Activated CD4-positive, alpha-beta T cell treated with anti-CD3 and anti-CD28 coated beads, Interleukin-2, amount 50 U/mL, for 48 hours (primary cell): ENCODE measurements at places on chromosomes 4 and X.

GRCh38 chr4:11436673-11437072 lies 8.0 kb upstream of the HS3ST1 start:
- DNase-seq, result no peak

DNA sequence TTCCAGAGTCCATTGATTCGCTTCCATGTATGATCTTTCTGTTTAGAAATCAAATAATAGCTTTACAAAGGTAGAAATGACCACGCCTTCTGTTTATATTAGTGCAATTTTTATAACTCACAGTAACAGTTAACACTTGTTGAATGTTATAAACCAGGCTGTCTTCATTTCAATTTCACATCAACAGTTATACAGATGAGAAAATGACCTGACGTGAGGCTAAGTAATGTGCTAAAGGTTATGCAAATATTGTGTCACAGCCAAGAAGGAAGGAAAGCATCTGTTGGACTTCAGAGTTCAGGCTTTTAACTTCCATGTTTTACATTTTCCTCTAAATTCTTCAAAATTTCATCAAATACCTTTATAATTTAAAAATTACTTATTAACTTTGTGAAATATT lies 13.9 kb downstream of the CASP3 start:
- DNase-seq, result no peak

DNA sequence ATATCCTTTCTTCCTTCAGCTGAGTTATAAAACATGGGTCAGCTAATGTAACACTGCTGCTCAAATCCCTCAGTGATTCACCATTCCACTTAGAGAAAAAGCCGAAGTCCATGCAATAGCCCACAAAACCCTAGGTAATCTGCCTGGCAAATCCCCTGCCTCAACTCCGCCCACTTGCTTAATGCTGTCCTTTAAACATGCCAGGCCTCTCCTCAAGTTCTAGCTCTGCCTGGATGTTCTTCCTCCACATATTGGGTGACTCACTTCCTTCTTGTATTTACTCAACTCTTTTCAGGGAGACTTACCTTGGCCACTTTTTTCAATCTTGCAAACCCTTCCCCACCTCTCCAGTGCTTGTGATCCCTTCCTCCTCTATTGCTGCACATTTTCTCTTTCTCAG lies 89.8 kb downstream of the EMCN start:
- DNase-seq, result no peak

DNA sequence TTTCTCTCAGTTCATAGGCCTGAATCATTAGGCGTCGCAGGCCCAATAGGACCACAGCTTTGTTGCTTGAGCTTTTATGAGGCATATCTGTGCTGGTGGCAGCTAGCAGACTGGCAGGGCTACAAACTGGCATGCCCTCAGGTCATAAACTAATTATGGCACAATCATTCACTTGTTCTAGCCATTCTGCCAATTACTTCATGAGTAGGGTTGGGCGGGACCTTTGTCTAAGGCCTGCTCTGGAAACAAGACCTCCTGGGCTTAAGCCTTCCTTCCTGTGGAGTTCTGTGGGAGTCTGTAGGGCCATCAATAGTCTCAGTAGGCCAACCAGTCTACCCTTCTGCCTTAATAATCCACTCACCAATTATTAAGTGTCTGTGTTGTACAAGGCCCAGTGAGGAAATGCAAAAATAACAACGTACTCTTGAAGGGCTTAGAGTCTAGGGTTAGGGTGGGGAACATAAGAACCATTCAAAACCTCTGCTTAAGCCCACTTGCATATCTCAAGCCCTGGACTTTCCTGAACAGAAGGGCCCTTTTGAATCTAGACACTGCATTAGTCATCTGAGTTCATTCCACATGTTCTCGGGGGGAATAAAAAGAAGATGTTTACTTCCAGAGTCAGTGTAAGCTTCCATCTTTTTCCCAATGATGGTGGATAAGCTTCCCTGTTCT lies 44.5 kb downstream of the SHROOM4 start:
- no peak for DNase-seq

GRCh38 chr4:99861120-99861905 lies 32.9 kb downstream of the LAMTOR3 start:
- DNase-seq, result peak; percentile 33

GRCh38 chr4:109424093-109424841 lies 9.3 kb upstream of the SEC24B start:
- no peak for DNase-seq

GRCh38 chrX:132657876-132658275 lies 169.0 kb upstream of the MBNL3 start:
- DNase-seq, result no peak

DNA sequence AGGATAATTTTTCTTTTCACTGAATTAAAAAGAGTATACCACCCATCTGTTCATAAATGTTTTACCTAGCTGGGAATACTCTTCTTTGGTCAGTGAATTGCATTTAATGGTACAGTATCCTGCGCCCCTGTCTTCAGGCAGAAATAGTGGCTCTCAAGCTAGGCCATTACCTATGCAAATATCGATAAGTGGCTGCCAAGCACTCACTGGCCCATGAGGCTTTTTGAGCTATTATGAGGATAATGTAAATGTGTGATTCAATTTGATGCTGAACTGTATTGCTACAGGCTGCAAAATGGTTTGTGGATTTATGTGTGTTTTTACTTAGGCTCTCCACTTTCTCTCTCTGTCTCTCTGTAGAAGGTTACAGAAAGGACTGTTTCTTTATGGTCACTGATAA lies 30.1 kb upstream of the MTMR1 start:
- DNase-seq, result no peak

GRCh38 chrX:72060921-72061490 lies 70.7 kb downstream of the RTL5 start:
- DNase-seq, result no peak

GRCh38 chr4:71430609-71431008 lies 91.8 kb downstream of the SLC4A4 start:
- no peak for DNase-seq

GRCh38 chr4:138688408-138689085 lies 327.0 kb upstream of the NOCT start:
- DNase-seq, result no peak

DNA sequence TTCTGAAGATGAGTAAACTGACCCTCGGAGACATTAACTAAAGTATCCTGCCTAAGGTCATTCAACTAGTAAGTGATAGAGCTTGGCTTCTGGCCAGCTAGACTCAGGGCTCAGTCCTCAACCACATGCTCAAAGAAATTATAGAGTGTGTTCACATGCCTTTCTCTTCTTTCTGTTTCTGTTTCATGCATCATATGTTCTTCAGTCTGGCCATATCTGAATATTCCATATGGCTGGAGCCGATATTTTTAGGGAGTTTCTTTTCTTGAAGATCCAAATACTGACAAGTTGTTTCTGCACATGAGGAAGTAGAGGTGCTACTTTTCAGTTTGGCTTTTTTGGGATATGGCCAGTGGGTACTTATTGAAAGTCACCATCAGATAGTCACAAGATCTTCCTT lies 44.9 kb downstream of the MMRN1 start:
- DNase-seq, result no peak

GRCh38 chrX:8044947-8045346 lies 117.7 kb upstream of the PNPLA4 start:
- no peak for DNase-seq

- no peak for DNase-seq
These were observed 59.4 kb upstream of the H2AZ1 start for GRCh38 chr4:100009490-100009889.

DNA sequence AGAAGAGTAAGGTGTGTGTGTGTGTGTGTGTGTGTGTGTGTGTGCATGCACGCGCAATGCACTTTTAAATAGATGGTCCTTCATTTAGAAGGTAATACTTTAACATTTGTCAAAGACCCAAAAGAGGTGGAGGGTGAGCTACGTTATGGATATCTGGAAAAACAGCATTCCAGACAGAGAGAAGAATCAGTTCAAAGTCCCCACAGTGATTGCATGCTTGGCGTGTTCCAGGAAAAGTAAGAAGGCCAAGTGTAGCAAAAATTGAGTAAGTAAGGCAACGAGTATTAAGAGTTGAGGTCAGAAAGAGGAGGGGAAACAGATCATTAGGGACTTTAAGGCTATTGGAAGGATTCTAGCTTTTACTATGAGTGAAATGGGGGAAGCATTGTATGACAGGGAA lies 21.9 kb upstream of the GABRE start:
- no peak for DNase-seq

DNA sequence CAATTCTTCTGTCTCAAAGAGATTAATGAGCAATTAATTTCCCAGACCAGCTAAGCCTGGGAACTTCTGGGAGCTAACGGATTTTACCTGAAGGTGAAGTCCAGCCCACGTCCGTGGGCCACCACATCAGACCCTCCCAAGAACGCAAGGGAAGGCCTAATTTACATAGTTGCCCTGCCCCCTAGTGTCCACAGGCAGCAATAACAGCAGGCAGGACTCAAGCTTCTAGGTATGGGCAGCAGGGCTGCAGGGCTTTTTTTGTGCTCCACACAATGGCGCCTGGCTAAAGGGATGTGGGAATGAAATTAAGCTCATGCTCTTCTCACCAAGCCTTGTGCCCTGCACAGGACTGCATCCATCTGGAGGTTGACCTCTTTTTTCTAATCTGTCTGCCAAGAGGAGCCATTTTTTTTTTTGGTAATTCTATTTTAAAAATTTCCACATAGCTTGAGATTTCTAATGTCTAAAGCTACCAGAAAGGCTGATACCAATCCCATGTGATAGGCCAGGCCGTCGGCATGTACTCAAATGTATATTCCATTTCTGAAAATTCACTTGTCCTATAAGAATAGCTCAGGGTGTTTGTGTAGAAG lies 111.9 kb upstream of the TMEM164 start:
- DNase-seq, result peak; percentile 31

DNA sequence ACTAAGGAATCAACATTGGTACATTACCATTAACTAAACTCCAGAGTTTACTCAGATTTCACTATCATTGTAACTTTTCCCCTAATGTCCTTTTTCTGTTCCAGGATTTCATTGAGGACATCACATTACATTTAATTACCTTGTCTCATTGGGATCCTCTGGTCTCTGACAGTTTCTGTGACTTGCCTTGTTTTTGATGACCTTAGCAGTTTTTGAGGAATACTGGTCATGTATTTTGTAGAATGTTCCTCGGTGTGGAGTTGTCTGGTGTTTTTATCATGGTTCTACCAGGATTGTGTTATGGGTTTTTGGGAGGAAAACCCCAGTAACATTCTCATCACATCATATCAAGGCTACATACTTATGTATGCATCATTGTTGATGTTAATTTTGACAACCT lies 95.6 kb upstream of the TBC1D9 start:
- no peak for DNase-seq

GRCh38 chr4:82560853-82561785 lies 669 bp downstream of the TMEM150C start:
- DNase-seq, result no peak

GRCh38 chr4:20017777-20018115 lies 234.0 kb upstream of the SLIT2 start:
- no peak for DNase-seq

GRCh38 chrX:131802836-131803626 lies 220.1 kb upstream of the STK26 start:
- peak; percentile 33 for DNase-seq

DNA sequence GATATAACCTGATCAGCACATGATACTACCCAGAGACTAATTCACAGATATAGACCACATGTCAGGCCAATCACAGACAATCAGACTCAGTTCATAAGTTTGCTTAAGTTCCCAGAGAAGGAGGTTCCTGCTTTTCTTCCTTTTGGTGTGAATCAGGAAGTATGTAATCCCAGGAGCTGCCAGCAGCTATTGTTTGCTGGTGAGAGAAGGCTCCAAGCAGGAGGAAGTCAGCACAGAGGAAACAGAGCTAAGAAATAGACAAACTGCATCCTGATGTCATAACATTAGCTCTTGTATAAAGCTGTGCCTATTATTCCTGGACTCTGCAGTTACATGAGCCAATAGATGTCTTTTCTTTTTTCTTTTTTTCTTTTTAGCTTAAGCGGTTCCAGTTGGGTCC lies 50.9 kb downstream of the UCHL1 start:
- no peak for DNase-seq

- DNase-seq, result peak; percentile 79
These were observed at the start of gene PLP2 for GRCh38 chrX:49171752-49172279. TSS of gene PLP2 (plus strand) at chrX:49171898. CDS start at chrX:49172001, 103 bp downstream.

- no peak for DNase-seq
These were observed 22.7 kb downstream of the UGDH start for GRCh38 chr4:39504538-39504937.

DNA sequence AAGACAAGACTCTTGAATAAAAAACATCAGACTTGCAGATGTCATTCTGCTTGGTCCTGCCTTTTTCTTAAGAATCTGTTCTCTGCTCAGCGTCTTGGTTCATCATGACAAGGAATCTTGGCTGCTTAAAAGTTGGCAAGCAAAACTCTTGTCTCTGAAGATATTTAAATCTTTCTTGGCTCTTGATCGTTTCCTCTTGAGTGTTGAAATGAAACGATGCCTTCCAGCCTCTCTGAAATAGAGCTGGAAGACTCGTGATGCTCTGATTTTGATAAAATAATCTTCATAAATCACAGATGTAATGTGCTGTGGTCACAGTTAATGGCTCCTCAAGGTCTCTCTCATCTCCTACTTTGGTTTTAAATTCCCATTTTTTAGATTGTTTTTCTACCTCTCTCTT lies 39.9 kb upstream of the TMEM192 start:
- no peak for DNase-seq

DNA sequence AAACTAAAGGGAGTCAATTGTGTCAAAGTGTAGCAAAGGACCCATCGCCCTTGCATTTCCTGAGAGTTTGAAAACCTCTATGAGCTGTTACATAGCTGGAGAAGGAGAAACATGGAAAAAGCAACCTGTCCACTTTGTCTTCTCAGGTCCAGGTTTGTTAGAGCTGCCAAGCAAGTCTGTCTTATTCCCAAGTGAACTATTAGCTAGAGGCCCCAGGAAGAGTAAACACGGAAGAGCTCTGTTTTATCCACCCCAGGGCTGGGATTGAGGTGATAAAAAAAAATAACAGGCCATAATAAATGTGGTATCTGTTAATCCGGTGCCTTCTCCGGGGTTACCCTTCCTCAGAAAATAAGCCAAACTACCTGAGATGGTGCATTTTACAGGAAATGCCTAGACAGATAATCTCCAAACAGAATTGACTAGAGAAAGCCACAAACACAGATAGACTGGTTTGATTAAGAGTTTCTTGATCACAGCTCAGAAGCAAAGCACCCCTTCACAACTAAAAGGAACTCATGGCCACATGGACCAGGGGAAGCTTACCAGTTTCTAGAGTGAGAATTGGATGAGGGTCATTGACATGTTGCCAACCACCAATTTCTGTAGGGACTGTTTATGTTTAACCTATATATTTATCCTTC lies 35.9 kb upstream of the RELL1 start:
- no peak for DNase-seq

DNA sequence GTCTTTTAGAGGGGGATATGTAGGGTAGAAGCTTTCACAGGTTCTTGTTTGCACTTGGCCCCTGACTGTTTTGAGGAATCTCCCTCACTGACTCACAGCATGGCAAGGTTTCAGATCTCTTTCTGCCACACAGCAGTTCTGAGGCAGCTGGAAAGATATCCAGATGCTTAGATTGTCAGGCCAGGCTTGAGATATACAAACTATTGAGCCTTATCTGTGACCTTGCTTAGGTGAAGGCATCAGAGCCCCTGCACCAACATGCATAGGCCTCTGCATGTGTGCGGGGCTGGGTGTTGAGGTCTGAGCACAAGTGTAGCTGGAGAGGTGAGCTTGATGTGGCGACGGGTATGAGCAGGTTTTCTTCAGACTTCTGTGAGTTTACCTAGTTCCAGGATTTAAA lies 80.9 kb upstream of the MSANTD1 start:
- DNase-seq, result no peak
